AG04450 (cell line): ENCODE measurements at places on chromosomes 1 and 21.

- no peak for DNase-seq
These were observed 31.9 kb upstream of the KCNA3 start for GRCh38 chr1:110706621-110707020.

- DNase-seq = no peak
These were observed 92.1 kb upstream of the C1orf174 start for GRCh38 chr1:3992103-3992556.

GRCh38 chr1:235105051-235106043 lies 23.3 kb downstream of the TOMM20 start:
- DNase-seq = no peak

GRCh38 chr1:103525607-103526507 lies at the start of gene RNPC3:
Gene RNPC3, plus strand, starts transcription at chr1:103525699. Its CDS starts 372 bp downstream, at chr1:103526071.
- DNase-seq = peak; percentile 81

DNA sequence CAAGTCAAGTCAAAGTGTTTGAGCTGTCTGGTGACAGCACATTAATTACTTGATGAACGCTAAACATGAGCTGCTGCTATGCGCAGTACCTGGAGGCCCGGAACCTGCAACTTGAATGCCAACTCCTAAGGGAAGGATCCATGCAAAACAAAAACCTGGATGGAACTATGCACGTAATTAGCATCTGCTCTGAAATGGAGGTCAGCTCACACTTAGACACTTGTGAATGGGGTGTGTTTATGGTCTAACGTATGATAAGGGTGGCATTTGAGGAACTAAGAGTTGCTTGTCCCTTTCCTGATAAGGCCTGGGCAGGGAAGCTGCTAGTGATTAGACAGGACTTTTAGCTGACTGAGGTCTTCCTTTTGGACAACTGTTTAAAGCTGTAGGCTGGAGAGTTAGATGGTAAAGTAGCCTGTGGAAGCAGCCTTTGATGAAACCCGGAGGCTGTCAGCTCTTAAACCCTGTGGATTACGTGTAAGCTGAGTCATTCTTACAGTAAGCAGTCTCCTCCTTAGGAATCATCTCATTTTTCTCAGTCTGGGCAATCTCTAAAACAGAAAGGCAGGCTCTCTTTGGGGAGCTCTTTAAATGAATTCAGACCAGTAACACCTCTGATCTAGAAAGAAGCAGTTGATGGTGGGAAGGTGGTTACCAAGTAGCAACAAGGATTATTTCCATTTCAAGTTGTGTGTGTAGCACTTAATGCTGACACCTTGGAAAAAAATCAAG lies 6.8 kb downstream of the TENT5C start:
- peak; percentile 58 for DNase-seq
